Activated CD4-positive, alpha-beta memory T cell treated with anti-CD3 and anti-CD28 coated beads, Interleukin-2, amount 10 ng/mL, durations not matched to agents 7 days and 5 days (primary cell): ENCODE measurements at places on chromosomes 16 and 17. TPM values are rescaled to one million over a fixed set of nuclear protein-coding genes. Genes with fewer than 3 reads are reported as not detected.

KRTAP4-6 gene
- total RNA-seq, result not detected

CENPT gene
- total RNA-seq, result 50.2 TPM

SGCA gene
- 0.30 TPM for total RNA-seq

GAST gene
- total RNA-seq, result not detected

SLC52A1 gene
- 0.68 TPM for total RNA-seq
